Hematopoietic multipotent progenitor cell treated with erythropoietin and hydrocortisone succinate and interleukin-3 and kit ligand, for 6 days (in vitro differentiated cells): ENCODE measurements at places on chromosomes 6 and 20.
A peak's percentile ranks its signal among the peaks of the same experiment; 100 is the strongest.

DNA sequence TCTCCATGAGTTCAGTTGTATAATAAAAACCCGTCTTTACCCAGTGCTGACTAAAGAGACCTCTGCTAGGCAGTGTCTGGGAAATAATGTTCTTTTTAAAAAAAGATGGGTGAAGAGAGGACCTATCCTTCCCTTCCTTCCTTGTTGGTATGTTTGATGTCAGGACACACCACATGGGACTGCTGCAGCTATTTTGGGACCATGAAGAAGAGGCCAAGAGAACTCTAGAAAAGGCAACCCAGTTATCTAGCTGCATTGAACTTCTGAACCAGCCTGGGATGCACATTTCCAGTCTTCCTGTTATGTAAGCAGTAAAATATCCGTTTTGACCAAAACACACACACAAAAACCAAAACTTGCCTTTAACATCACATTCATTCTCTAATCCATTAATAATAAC lies 77.3 kb downstream of the RFX6 start:
- DNase-seq = no peak

GRCh38 chr6:84059082-84059481 lies 25.5 kb downstream of the MRAP2 start:
- DNase-seq = peak; percentile 56

GRCh38 chr6:31717499-31718222 lies 2.5 kb downstream of the LY6G6D start:
- no peak for DNase-seq

DNA sequence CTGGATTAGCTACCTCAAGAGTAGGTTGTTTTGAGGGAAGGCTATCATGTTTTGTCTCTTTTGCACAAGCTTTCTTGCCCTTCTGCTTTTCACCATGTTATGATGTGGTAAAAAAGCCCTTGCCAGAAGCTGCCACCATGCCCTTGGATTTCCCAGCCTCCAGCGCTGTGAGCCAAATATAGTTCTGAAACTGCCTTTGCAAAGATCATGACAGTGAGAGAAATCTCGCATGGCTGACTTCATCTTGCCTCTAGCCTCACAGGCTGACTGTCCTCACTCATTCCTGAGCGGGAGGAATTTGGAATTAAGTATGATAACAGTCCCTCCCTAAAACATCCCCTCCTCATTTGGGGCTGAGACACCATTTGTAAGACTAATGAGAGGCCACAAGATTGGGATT lies 207.7 kb downstream of the BTBD9 start:
- DNase-seq = no peak

- DNase-seq = no peak
Observed at GRCh38 chr6:29709188-29709587, 14.0 kb upstream of the HLA-F start.

DNA sequence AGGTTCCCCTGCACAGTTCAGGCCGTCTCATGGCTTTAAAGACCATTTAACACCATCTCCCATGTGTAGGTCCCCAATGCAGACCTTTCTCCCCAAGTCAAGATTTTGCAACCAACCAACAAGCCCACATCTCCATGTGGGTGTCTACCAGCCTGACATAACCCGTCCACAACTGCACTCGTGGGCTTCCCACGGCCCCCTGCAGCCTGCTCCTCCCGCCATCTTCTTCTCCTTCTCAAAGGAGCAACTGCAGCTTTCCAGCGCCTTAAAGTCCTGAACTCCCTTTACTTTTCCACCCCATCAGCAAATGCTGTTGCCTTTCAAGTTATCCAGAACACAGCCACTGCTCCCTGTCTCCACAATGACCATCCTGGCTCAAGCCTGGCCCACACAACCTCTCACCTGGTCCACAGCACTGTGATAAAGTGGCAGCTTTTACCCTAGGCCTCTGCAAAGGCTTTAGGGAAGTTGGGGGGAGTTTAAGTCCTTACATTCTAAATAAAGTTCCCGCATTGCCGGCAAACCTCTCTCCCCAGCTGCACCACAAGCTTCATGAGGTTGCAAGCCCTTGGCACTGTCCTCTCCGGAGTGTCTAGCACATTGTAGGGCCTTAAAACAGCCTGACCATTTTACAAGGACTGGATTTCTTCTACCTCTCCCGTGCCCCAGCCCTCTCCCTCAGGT lies 140.5 kb downstream of the PREX1 start:
- DNase-seq = no peak

- DNase-seq = no peak
Observed at GRCh38 chr6:160260803-160261450, 2.3 kb upstream of the SLC22A2 start.

GRCh38 chr6:149593408-149593807 lies 27.2 kb downstream of the GINM1 start:
- no peak for DNase-seq

GRCh38 chr6:111487661-111488060 lies 4.6 kb upstream of the REV3L start:
- no peak for DNase-seq

GRCh38 chr20:63471981-63472831 lies at the start of gene KCNQ2:
TSS of gene KCNQ2 (minus strand) at chr20:63472655. CDS start at chr20:63472463, 192 bp downstream.
- DNase-seq = no peak

DNA sequence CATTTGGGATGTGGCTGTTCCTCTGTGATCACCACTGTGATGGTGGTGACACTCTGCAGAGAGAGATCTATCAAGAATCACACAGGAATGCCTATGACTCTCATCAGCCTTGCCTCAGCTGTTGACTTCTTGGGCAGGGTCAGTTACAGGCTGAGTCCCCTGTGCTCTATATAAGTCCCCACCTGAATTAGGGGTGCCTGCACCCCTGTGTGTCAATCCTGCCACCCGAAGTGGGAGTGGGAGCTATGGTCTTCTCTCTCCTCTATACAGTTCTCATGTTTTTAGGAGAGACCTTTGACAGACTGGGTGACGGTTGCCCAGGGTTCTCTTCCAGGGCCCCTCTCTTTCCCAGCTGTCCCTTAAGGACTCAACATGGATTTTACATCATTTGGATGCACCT lies 173.8 kb downstream of the ZDHHC14 start:
- no peak for DNase-seq

GRCh38 chr6:165031502-165031901 lies 277.9 kb downstream of the C6orf118 start:
- no peak for DNase-seq

DNA sequence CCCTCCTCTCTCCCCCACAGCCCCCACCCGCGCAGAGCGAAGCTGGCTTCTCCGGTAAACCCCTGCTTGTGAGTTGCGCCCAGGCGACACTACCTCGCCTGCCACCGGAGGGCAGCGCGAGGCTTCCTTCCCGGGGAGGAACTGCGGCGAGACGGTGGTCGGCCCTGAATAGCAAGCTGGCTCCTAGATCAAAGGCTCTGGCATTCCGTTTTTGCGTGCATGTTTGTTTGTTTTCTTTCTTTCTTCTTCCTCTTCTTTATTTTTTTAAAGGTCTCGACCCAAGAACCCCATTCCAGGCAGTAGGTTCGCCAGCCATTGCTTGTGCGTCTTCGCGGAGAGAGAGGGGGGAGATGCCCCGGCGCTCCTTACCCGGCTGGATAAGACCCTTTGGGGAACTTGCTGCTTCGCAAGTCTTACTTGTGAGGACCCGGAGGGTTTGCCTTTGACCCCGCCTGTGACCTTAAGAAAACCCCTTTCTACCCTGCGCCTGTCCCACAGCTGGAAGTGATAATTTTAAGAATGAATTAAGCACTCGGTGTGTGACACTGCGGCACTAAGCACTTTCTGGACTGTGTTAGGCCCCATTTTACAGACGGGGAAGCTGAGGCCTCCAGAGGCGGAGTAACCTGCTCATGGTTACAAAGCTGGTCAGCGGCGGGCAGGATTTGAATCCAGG lies 92.7 kb upstream of the SIRPA start:
- DNase-seq = peak; percentile 74

DNA sequence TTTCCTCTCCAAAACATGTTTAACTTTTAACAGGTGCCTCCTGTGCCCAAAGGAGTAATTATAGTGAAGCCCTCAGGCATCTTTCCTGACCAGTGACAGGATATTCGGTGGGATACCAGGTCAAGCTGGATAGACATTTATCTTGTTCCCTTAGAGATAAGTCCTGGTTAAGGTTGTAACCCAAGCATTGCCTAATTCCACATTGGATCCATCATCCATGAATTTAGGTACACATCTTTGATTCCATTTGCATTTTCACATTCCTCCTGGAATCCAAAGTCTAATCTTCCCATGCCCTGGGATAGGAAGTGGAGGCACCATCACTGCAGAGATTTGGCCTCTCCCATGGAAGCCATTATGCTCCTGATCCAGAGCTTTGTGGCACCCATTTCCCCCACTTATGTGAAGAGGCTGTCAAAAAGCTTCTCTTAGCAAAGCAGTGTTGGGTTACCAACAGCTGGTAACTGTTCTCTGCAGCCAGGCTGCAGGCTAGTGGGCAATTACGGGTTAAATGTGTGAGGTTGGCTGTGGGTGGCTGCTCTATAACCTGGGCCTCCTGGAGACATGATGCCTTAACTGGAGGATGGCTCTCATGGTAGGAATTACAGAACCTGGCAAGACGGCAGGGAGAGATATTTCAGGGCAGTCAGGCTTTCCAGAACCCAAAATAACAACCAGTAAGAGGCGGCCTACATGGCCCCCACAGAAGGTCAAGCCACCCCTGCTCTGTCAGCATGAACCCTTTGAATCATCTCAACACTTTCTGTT lies 96.9 kb upstream of the VGLL2 start:
- no peak for DNase-seq

DNA sequence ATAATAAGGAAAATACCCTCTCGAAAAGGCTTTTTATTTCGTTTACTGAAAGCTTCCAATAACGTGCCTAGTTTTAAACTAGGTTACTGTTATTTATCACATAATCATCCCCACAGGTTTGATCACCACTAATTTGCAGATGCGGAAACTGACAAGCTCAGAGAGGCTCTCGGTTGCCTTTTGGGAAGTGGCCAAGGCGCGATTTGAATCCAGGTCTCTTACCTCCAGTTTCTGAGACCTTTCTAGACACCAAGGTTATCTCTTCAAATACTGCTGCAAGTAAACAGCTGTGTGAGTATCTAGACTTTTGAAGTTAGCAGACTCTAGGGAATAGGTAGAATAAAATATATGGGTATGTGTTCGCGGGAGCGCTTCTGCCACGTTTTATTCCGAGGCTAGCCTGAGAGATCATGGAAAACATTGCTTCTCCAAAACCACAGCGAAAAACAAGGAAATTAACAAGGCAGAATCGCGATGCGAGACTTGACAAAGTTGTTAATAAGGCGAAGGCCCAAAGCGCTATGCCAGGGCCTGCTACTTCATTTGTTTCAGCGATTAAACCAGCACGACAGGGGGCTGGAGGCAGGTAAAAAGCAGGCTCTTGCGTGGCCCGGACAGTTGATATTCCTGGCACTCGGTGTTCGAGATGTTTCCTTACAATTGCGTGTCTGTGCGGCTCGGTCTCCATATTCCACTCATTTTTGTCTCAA lies 1.8 kb upstream of the JARID2 start:
- no peak for DNase-seq

DNA sequence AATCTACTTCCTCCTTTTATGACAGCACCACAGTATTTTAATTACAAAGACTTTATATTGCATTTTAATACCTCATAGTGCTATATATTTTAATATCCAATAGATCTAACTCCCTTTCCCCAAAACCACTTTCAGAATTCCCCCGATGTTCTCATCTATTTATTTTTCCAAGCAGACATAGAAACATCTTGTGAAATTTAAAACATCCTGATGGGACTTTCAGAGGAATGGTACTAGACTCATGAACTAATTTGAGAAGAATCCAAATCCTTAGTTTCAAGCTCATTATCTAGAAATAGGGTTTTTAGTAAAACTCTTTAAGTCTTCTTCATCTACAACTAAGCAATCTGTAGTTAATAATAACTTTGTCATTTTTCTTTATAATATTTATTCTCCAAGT lies 97.0 kb downstream of the TRERF1 start:
- no peak for DNase-seq

DNA sequence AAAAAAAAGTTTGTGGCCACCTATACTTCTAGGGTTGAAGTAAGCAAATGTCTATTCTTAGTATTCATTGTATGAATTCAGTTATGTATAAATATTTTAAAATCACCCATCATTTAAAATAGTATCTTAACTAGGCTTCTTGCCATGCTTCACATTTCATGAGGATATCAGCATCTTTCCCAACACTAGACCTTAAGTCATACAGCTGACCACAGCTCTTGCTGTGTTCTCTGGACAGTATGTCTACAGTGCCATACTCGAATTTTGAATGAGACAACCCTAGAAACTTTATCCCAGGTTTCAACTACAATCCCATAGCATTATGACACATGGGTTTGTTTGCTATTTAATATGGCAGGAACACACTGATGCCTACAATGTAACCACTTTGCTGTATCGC lies 5.2 kb downstream of the TXNDC5 start:
- no peak for DNase-seq

DNA sequence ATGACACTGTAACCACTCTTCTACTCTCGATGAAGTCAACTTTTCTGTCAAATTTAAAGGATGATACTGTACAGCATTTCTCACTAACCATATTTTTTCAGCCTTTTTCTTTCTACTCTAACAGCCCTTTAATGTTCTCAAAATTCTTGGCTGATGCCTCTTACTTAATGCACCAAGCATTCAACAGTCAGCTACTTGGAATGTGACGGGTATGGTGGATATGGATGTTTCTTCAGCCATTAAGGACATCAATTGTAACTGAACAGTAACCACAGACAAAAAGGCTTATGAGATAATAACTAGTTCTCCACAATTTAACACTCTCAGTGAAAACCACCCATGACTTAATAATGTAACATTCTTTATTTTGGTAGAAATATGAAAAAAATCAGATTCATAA lies 467.2 kb upstream of the ZNF337 start:
- no peak for DNase-seq

DNA sequence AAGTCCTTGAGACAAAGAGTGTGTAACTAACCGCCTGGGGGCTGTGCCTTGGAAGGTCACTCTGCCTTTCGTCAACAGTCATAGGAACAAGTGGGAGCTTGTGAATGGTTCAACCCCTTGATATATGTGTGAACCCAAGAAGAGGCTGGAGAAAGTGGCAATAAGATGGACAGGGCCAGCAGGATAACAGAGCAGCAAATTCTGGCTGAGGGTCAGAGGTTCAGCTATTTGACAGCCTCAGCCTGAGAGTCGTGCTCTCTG lies 54.9 kb downstream of the CPNE5 start:
- no peak for DNase-seq

DNA sequence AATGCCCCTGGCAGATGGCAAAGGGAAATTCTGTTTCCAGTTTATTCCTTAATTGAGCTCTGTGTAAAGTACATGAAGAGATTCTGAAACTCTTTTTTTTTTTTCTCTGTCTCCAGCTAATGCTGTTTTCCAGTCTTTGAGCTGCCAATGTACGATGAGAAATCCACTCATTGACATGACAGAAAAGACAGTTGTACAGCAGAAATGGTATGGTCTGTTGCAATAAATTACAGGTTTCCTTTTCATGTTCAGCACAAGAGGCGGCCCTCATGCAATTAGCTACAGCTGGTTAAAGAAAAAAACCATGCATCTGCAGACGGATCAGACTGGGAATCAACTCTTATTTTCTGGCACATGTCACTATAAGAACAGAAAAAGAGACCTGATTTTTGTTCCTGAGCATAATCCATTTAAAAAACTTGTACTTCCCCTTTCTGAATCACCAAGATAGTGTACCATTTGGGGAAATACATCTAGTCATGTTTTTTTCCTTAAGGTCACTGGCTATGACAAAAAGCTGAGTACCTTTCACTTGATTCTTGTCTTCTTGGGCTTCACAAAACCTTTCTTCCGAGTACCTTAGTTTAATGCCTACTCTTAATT lies 289.8 kb upstream of the PREP start:
- peak; percentile 15 for DNase-seq

GRCh38 chr20:36097337-36098151 lies 57.0 kb upstream of the EPB41L1 start:
- no peak for DNase-seq

- DNase-seq = peak; percentile 11
Observed at GRCh38 chr6:141056945-141057625, 1075.6 kb upstream of the GJE1 start.
